Left ventricle myocardium superior (tissue), 1 donor: ENCODE measurements at places on chromosomes 12 and 14. TPM values are rescaled to one million over a fixed set of nuclear protein-coding genes. Genes with fewer than 3 reads are reported as not detected.

DNA sequence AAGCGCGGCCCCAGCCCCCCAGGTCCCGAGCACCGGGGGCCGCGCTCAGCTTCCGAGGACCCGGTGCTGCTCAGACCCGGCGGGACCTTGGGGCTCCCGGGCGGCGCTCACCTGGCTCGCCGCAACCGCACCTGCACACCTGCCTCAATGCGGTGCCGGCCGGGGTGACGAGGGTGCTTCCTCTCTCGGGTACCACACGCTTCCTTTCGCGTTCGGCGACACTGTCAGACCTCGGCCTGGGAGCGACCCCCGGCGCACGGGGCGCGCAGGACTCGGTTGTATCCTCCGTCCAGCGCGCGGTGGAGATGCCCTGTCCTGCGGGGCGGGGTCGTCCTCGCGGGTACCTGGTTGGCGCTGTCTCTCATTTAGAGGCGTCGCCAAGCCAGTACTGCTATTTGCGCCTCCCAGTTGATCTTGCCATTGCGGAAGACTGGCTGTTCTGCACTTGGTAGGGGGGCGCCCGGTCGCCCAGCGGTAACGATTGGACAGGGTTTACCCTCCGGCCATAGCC lies 718 bp downstream of the PACS2 start:
- DNase-seq: peak; percentile 59

The ANKRD13A gene
- 24.4 TPM for total RNA-seq

DNA sequence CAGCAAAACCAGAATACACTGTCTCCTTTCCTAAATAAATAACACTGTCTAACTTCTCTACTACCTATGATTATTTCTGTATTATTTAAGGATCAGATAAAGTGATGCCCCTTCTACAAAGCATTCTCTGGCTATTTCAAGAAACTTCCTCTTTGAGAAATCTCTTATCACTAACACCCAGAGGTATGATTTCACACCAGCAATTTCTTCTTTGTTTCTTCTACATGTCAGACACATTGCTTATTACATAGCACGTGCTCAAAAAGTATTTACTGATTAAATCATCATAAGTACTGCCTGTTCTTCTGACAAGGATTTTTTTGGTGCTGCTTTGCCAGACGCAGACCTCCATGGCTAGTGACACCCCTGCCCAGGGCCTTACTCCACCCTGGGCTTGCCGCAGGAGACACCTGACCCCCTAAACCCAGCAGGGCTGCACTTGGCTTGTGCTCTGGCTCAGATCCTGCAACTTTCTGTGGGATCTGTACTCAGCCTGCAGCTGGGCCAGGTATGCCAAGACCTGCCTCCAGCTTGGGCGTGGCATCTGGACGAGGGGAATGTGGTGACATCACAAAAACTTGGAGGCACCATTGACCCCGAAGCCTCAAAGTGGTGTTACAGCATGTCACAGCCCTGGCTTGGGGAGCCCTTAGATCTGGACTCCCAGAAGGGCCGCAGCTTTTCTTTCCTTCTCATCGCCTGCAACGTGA lies 15.4 kb upstream of the HIGD1C start:
- no peak for DNase-seq

GRCh38 chr12:109950625-109951024 lies 45.5 kb downstream of the GIT2 start:
- DNase-seq: no peak

The TTC8 gene
- 4.1 TPM for total RNA-seq

- no peak for DNase-seq
Measured at GRCh38 chr14:98293576-98293975, 978.4 kb downstream of the BCL11B start.

The TPPP2 gene
- total RNA-seq: 1.2 TPM

The ESRRB gene
- 4.6 TPM for total RNA-seq

The KRT82 gene
- total RNA-seq: not detected

- no peak for DNase-seq
Measured at GRCh38 chr12:113154351-113154973, 4.9 kb downstream of the CFAP73 start.

GRCh38 chr12:49244176-49244575 lies 20.7 kb upstream of the TUBA1C start:
- DNase-seq: no peak

DNA sequence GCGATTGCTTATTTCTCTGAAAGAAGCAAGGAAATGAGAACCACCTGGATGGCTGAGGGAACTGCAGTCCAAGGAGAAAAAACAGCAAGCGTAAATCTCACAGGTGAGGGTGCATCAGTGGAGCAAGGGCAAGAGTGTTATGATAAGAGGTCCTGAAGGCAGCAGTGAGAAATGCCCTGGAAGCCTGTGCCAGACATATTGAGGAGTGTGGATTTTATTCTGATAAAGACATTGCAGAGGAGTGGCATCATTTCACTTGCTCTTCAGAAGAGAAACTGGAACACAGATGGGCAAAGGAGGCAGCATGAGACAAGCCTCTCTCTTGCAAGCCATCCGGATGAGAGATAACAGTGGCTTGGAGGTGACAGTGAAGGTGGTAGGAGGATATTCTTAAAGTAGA lies 78.5 kb downstream of the PDE3A start:
- DNase-seq: no peak

The SAMD15 gene
- 0.77 TPM for total RNA-seq

DNA sequence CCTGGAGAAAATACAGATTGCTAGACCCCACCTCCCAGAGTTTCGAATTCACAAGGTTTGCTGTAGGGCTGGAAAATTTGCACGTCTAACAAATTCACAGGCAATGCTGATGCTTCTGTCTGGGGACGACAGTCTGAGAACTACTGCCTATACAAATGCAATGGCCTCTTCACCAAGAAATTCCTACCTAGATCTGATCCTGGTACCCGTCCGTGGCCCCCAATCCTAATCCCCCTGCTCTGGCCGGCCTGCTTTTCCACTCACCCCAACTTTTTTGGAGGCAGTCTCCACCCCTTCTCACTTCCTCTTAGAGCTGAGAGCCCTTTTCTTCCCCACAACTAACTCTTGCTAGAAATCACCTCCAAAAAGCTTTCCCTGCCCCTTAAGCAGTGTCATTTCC lies 3.1 kb upstream of the SSH1 start:
- no peak for DNase-seq
